ENCODE measurements at places on chromosomes 2 and 18. TPM values are rescaled to one million over a fixed set of nuclear protein-coding genes. Genes with fewer than 3 reads are reported as not detected.

- DNase-seq, result no peak
- H3K27me3 ChIP-seq, result no peaks in the 10 kb centered on the region
- no peak overlapping the region for H3K27ac ChIP-seq
- H3K36me3 ChIP-seq, result no peaks in the 10 kb centered on the region
Measured at GRCh38 chr2:233402346-233402745, 48.1 kb downstream of the DGKD start.

- H3K4me3 ChIP-seq, result no peak overlapping the region
- no peak overlapping the region for H3K27ac ChIP-seq
- H3K36me3 ChIP-seq, result no peaks in the 10 kb centered on the region
- H3K4me1 ChIP-seq, result no peaks in the 10 kb centered on the region
- no peaks in the 10 kb centered on the region for H3K27me3 ChIP-seq
- no peak for DNase-seq
Measured at GRCh38 chr2:142130111-142131009, 456 bp downstream of the LRP1B start.

DNA sequence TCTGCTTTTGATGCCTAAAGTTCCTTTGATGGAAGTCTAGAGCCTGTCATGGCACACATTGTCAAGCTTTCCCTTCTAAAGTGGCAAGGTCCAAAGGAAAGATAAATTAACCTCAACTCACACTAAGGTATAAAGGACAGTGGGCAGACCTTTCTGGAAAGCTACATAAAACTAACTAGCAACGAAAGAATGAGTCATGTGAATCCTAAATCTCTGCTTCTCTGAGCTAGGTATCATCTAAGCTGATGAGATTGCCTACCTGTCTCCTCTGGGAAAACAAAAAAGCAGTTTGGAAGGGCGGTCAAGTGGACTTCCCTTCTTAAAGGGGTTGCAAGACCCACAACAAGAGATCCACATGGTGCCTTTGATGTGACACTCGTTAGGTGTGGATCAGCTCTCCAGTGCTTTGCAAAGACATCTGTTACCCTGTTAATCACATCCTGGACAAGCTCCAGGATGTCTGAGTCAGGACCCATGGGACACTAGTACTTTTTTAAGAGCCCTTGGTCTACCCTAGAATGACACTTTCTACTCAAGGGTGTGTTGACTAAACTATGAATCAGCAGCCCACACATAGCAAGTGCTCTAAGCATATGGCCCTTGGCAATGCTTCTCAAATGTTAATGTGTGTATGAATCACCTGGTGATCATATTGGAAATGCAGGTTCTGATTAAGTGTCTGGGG is 173.5 kb downstream of the ALK start:
- no peak overlapping the region for H3K4me3 ChIP-seq
- DNase-seq, result no peak
- no peaks in the 10 kb centered on the region for H3K27me3 ChIP-seq
- H3K36me3 ChIP-seq, result no peaks in the 10 kb centered on the region

DNA sequence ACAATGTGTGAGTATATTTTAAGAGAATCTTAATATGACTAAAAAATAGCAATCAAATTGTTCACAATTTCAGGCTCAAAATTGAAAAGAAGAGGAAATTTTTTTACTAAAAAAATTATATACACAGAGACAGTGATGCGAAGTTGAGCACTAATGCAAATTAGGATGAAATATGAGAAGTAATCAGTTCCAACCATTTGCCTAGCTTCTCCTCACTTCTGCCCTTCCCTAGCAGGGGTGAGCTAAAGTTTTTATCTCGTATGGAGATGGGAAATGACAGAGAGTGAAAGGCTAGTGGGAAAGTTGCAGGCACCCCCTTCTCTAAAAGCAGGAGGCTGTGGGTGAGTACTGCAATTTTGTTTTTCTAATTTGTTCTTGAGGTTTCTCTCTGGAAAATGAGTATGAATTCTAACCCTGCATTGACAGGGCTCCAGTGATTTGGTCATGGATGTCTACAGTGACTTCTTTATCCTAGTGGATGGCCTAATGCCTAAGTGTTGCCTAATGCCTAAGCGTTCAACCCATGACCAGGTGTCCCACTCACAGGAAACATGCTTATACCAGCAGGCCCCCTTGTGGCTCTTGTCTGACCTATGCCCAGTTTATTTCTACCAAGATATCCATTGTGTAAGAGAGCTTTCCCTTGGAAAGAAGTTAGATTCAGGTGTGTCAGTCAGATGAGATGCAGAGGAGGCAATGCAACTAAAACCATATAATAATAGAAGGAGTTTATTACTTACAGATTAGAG is 78.0 kb upstream of the HNMT start:
- no peak for DNase-seq
- no peaks in the 10 kb centered on the region for H3K4me1 ChIP-seq
- H3K36me3 ChIP-seq, result no peaks in the 10 kb centered on the region
- no peak overlapping the region for H3K4me3 ChIP-seq

DUSP19 gene
- total RNA-seq, result 3.5 TPM

DNA sequence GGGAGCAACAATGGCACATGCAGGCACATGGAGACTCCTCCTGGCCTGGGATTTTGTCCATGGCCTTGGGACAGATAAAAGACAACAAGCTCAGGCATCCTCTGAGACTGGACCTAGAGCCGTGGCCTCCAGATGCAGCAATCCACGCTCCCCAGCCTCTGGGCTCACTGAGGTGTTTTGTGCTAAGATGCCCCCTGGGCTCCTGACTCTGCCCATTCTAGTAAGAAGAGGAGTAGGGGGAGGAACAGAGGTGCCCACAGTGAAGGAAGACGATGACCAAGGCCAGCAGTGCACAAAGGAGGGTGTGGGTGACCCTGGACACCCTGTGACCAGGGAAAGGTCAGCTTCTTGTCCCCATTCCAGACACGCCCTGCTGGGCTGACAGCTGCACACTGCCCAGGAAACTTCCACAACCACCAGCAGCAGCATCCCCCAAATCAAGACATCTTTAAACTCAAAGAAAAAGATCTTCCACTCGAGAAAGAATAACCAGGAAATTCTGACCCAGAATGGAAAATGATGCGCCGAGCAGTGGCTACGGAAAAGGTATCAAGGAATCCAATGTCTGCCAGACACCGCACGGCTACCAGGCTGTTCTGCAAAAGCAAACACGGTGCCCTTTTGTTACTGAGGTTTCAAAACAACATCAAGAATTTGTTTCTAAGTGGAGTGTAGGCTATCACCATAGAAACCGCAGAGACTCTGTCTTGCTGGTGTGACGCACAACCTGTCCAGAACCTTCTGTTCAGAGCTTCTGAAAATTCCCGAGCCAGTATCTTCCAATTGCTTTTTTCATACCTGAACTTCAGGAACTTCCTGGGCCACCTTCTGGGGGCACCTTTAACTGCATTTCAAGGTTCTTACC is 65.5 kb downstream of the ZNF516 start:
- no peak for DNase-seq
- H3K4me1 ChIP-seq, result peaks cover 5% of the 10 kb centered on the region
- H3K36me3 ChIP-seq, result no peaks in the 10 kb centered on the region
- no peak overlapping the region for H3K27ac ChIP-seq

AKAIN1 gene
- total RNA-seq, result not detected

- H3K4me3 ChIP-seq, result no peak overlapping the region
- no peaks in the 10 kb centered on the region for H3K27me3 ChIP-seq
- no peaks in the 10 kb centered on the region for H3K36me3 ChIP-seq
- no peak overlapping the region for H3K27ac ChIP-seq
Measured at GRCh38 chr2:234753701-234754100, 198.1 kb upstream of the SH3BP4 start.

DNA sequence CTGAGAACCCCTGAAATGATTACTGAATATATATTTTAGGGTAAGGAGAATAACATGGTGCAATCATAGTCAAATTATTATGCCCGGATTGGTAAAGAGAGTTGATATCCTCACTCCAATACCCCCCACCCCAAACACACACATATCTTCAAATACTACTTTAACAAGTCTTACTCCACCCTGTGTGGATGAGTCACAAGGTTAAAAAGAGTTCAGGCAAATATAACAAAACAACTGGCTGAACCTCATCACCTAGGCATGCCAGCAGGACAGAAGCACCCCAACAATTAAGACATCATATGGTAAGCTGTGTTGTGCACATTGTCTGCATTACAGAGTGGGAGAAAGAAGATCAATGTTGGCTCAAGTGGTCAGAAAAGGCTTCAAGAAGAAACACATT is 857.4 kb downstream of the TDRD15 start:
- H3K4me3 ChIP-seq, result no peak overlapping the region
- no peak overlapping the region for H3K27ac ChIP-seq
- H3K27me3 ChIP-seq, result no peaks in the 10 kb centered on the region
- H3K4me1 ChIP-seq, result no peaks in the 10 kb centered on the region
- H3K36me3 ChIP-seq, result no peaks in the 10 kb centered on the region

GRCh38 chr2:239240414-239240881 is 160.4 kb downstream of the HDAC4 start:
- no peak overlapping the region for H3K27ac ChIP-seq
- H3K36me3 ChIP-seq, result no peaks in the 10 kb centered on the region
- no peaks in the 10 kb centered on the region for H3K27me3 ChIP-seq
- peaks cover 9% of the 10 kb centered on the region for H3K4me1 ChIP-seq
- no peak for DNase-seq
- no peak overlapping the region for H3K4me3 ChIP-seq

GRCh38 chr2:174062934-174063333 is 97.8 kb upstream of the SP3 start:
- H3K27ac ChIP-seq, result no peak overlapping the region
- no peaks in the 10 kb centered on the region for H3K27me3 ChIP-seq
- DNase-seq, result no peak
- no peak overlapping the region for H3K4me3 ChIP-seq
- no peaks in the 10 kb centered on the region for H3K36me3 ChIP-seq

POTEI gene
- total RNA-seq, result not detected

NRP2 gene
- total RNA-seq, result 0.94 TPM

PIK3C3 gene
- total RNA-seq, result 50.7 TPM

REL gene
- 45.6 TPM for total RNA-seq

- H3K27ac ChIP-seq, result no peak overlapping the region
- no peak for DNase-seq
- no peak overlapping the region for H3K4me3 ChIP-seq
- no peaks in the 10 kb centered on the region for H3K27me3 ChIP-seq
- no peaks in the 10 kb centered on the region for H3K4me1 ChIP-seq
Measured at GRCh38 chr2:43265001-43265400, 38.6 kb upstream of the ZFP36L2 start.

KCNF1 gene
- not detected for total RNA-seq

DNA sequence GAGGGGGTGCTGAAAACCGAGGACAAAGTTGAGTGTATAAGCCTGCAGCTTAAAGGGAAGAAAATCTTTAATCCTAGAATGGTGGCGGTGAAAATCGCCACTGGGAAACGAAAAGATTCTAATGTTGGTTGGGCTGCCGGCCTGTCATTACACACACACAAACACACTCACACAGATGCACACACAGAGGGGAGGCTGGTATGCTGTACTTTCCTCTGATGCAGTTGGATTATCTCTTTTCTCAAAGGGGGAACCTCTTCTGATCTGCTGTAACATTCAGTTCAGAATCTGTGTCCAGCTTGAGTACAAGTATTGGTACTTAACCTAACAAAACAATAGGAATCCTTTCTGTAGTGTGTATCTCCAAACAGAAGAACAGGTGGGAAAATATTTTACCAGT is 39.0 kb downstream of the ANXA4 start:
- no peak overlapping the region for H3K27ac ChIP-seq
- no peak overlapping the region for H3K4me3 ChIP-seq
- H3K27me3 ChIP-seq, result no peaks in the 10 kb centered on the region
- no peaks in the 10 kb centered on the region for H3K36me3 ChIP-seq

IL18R1 gene
- total RNA-seq, result 17.9 TPM

DNA sequence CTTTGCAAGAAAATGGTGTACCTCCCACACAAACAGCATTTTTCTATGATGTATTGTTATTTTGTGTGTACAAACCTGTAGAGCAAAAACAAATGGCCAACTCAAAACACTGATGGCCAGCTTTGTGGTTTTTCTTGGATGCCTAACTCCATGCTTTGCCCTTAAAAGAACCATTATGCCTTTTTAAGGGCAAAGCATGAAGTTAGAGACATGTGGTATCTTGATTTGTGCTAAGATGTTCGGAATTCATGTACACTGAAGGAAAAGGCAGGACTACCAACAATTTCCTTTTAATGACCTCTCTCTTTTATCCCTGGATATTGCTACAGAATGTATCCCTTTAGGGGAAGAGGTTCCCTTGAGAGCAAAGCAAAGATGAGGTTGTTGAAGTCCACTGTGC is 273.6 kb downstream of the SCG2 start:
- no peak overlapping the region for H3K4me3 ChIP-seq
- no peaks in the 10 kb centered on the region for H3K4me1 ChIP-seq
- H3K27ac ChIP-seq, result no peak overlapping the region
- DNase-seq, result no peak

DNA sequence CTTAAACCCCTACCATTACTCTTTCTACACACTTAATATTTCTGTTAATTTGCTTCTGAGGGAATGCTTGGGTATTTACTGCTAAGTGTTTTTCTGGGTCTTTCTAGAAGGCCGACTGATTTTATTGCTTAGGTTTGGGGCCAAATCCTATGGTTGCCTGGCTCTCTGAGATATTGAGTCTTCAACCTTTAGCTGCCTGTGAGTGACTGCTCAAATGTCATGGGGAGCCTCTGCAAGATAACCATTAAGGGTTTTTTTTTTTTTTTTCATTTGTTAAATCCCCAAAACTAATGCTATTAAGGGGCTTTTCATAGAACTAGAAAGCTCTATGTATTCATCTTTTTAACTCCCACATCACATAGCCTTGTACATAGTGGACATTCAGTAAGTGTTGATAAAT is 5.0 kb downstream of the OSBPL6 start:
- no peak overlapping the region for H3K27ac ChIP-seq
- peaks cover 6% of the 10 kb centered on the region for H3K4me1 ChIP-seq
- no peaks in the 10 kb centered on the region for H3K27me3 ChIP-seq
- H3K36me3 ChIP-seq, result no peaks in the 10 kb centered on the region

RTP5 gene
- 0.11 TPM for total RNA-seq

- peaks cover 25% of the 10 kb centered on the region for H3K36me3 ChIP-seq
- H3K4me1 ChIP-seq, result no peaks in the 10 kb centered on the region
- H3K4me3 ChIP-seq, result no peak overlapping the region
- no peak for DNase-seq
- no peaks in the 10 kb centered on the region for H3K27me3 ChIP-seq
Measured at GRCh38 chr2:47023332-47023731, 107.7 kb upstream of the MCFD2 start.

LYPD6 gene
- not detected for total RNA-seq

RGPD4 gene
- total RNA-seq, result 0.72 TPM

GPR35 gene
- 8.4 TPM for total RNA-seq

- no peaks in the 10 kb centered on the region for H3K27me3 ChIP-seq
- DNase-seq, result peak; percentile 67
- no peaks in the 10 kb centered on the region for H3K36me3 ChIP-seq
- peak overlapping the region; percentile 51 for H3K4me3 ChIP-seq
- peaks cover 17% of the 10 kb centered on the region for H3K4me1 ChIP-seq
Measured at GRCh38 chr18:62716619-62717168, 1.4 kb downstream of the PHLPP1 start.

All from CD8-positive, alpha-beta memory T cell (primary cell).